ENCODE measurements at places on chromosomes 16 and 17.

- no peak for DNase-seq
Observed at GRCh38 chr17:8806926-8807550, 7.9 kb upstream of the MFSD6L start.

DNA sequence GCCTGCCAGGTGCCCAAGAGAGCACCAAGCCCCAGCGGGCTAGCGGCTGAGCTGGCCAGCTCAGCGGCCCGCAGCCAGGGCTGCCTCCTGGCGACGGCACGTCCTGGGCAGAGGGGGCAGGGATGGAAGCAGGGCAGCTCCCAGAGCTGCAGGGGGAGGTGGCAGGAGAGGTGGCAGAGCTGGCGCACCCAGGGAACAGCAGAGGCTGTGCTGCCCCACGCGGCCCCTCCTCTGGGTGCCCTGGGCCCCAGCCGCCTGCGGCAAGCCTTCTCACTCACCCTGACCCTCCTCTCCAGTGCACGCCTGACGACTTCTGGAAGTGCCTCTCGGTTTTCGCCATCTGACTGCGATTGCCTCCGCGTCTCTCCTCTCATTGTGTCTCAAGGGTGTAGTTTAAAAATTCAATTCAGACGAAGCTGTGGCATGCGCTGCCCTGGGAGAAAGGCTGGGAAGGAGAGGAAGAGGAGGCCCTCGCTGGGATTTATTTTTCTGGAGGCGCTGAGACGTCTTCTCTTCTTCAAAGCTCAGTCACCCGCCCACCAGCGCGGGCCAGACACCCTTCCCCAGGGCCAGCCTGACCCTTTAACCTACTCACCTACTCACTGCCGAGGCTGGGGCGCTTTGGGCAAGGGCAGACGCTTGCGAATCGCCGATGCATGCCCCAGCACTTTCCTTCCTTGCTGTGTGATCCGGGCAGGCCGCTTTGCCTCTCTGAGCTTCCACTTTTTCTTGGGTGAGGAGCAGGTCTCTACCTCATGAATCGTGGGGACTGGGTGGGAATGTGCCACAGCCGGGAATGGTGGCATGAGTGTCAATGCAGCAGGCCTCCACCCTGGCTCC is 24.9 kb downstream of the GSE1 start:
- no peak for DNase-seq

- no peak for DNase-seq
Observed at GRCh38 chr16:555528-556473, 4.4 kb upstream of the PRR35 start.

GRCh38 chr17:74833501-74834377 is 25.9 kb downstream of the GRIN2C start:
- no peak for DNase-seq

GRCh38 chr16:56145369-56145768 is 45.9 kb upstream of the GNAO1 start:
- no peak for DNase-seq

DNA sequence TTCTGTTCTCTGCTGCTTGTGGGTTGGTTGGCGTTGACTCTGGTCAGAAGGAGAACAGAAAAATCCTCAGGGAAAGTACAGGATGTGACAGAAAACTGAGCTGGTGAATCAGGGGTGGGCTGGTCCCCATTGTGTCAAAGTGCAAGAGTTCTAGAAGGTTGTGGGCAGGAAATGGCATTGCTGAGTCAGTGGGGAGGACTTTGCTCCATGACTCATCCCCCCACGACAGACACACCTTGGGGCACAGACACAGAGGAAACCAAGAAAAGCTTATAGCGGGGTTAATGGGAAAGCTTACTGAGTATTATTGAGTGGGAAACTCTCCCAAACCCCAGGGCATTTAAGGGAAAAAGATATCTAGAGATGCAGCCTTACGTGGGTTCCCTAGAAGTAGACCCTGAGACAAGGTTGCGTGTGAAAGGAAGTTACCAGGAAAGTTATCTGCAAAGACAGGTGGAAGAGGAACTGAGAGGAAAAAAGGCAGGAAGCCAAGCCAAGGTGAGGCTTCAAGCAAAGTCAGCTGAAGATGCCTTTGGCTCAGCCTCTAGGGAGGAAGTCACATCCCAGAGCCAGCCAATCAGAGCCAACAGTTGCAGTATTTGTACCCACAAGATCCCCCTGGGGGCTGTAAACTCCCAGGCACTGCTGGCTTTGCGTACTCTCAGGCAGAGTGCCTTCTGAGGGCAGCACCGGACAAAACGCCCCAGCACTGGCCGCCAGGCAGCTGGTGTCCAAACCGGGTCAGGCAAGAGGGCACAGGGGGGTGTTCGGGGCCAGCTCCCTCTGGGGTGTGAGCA is 86.4 kb downstream of the FOXL1 start:
- DNase-seq = peak; percentile 80

- peak; percentile 43 for DNase-seq
Observed at GRCh38 chr17:75047398-75048098, 523 bp downstream of the KCTD2 start.
